Activated CD4-positive, alpha-beta T cell treated with anti-CD3 and anti-CD28 coated beads, Interleukin-2, Interleukin-6, amounts not matched to agents 100 ng/mL and 50 ng/mL, durations not matched to agents 16 hours and 8 hours (primary cell): ENCODE measurements at places on chromosomes 3 and 15.

DNA sequence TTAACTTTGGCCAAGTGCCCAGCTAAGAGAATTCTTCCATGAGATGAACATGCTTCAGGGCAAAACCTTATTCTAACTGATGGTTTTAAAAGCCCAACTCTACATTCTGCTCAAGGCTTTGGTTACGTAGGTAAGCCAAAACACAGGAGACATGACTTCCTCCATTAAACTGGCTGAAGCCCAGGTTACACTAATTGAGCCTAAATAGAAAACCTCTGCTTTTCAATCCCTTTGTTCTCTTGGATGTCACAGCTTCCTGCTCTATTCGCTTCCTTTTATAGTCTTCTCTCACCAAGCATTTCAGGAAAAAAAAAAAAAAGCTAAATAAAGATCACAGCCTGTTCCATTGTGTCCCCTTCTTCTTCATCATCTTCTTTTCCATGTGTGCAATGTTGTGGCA is 420.4 kb downstream of the TIGIT start:
- DNase-seq, result no peak

DNA sequence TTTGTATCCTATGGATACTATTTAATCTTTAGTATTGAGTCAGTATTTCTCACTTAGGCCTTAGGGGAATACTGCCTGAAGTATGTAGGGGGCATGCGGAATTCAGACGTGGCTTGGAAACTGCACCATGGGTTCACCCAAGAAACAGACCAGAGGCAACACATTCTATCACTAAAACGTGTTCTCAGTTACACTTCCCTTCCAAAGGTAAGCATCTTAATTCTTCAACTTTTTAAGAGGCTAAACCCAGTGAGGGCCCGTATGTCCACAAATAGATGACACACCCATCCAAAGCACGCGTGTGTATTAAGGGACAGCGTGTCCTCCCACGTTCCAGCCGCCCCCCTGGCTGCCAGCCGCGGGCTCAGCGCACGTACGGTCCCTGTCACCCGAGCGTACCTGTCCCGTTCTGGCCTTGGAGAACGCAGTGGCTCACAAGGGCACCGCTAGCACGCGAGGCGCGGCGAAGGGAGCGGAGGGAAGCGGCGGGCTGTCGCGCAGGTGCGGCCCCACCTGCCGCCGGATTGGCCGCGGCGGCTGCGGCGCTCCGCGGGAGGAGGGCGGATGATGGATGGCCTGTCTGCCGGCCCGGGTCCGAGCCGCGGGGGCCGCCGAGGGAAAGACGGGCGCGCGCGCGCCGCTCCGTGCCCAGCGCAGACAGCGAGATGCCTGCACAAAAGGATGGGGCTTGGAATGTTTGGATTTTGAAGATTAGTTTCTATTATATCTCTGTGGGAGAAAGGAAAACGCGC is 1003.9 kb upstream of the NR2F2 start:
- DNase-seq, result no peak

DNA sequence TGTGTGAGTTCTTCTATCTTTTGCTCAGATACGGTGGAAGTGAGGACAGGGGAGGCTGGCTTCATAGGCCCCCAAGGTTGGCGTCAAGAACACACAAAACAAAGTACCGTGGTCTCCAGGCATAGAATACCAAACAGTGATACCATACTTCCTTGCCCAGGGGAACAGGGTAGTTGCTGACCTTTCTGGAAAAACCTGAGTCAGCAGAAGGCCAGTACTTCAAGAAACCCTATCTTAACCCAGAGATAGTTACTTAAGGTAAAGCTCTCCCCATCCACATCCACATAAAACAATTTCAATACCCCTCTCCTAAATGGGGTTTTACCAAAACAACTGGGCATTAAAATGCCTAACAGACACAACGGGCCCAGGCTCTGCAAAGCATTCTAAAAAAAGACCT is 29.6 kb upstream of the RPS17 start:
- DNase-seq, result no peak

- no peak for DNase-seq
Observed at GRCh38 chr3:143697975-143698374, 150.3 kb downstream of the SLC9A9 start.

DNA sequence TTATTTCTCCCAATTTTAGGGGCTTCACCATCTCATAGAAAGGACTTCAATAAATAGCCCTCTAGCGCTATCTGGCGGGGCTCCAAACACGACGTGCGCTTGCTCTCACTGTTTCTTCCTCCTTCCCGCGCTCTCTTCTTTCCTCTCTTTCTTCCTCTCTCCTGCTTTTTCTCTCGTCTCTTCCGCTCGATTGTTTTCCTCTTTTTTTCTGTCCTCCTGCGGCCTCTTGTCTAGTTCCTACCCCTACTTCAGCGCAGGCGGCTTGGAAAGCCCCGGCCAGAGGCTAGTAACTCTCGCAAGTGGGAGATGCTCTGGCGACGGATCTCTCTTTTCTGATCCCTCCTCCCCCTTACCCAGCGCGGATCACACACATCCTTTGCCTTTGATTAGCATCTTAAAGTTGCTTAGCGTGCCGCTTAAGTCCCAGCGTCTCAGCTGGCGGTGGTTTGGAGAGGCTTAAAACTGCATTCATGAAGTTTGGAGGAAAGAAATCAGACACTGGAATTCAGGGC is 6.2 kb upstream of the MEIS2 start:
- DNase-seq, result no peak

- DNase-seq, result peak; percentile 43
Observed at GRCh38 chr15:63402498-63403253, 21.0 kb upstream of the CA12 start.

DNA sequence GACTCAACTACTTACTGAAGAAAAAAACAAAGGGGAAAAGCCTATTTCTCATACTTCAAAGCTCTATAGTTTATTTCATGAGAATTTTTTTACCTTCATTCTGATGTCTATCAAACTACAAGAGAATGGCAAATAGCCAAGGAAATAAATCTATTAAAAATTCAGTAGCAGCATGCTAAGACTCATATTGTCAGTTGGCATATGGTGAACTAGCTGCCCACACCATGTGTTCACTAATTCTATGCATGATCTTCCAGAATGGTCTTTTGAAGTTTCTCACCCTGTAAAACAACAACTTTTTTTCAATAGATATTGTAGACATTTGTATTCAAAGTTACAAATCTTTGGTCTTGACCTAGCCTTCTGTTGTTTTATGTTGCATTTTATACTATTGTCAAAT is 386.2 kb downstream of the RSL24D1 start:
- no peak for DNase-seq

- DNase-seq, result no peak
Observed at GRCh38 chr3:195001961-195002861, 268.7 kb downstream of the XXYLT1 start.

DNA sequence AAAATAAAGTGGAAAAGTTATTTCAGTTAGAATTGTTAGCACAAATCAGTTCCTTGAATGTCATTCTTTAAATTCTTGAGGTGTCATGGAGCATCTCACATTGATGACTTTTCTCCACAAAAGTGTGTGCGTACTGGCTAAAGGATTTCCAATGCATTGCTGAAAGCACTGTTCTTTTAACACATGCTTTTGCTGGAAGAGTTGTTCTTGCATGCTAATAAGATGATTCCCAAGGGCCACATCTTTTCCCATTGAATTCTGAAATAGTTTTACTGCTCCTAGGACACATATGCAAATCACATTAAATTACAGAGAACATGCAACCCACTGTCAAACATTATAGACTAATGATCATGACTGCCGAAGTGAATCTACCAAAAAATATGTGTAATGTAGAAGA is 516.3 kb upstream of the CADM2 start:
- no peak for DNase-seq

GRCh38 chr15:83208367-83208661 is 691 bp upstream of the HDGFL3 start:
- no peak for DNase-seq

- peak; percentile 17 for DNase-seq
Observed at GRCh38 chr3:119184796-119185570, 11.6 kb downstream of the UPK1B start.

DNA sequence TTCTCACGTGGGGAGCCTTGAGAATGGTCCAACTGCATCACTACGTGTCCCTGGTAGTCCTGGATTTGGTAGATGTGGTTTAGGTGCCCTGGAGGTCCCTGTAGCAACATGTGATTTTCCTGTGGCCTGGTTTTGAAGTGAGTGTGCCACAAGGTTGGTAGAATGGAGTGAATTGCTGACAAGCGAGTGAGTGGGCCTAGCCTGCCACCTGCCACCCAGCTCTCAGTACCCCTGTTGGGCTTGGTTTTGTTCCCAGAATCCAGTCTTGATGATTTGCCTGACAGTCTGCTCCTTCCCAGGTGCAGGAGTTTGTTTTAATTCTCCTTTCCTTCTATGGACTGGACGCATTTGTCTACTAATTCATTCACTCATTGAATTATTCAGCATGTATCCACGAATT is 19.4 kb downstream of the RPLP1 start:
- DNase-seq, result no peak

- DNase-seq, result no peak
Observed at GRCh38 chr15:64548235-64548634, 87.9 kb downstream of the ZNF609 start.

GRCh38 chr3:126777366-126777765 is 73.3 kb downstream of the CHCHD6 start:
- no peak for DNase-seq

GRCh38 chr3:38343797-38344594 is 2.6 kb upstream of the XYLB start:
- DNase-seq, result no peak

DNA sequence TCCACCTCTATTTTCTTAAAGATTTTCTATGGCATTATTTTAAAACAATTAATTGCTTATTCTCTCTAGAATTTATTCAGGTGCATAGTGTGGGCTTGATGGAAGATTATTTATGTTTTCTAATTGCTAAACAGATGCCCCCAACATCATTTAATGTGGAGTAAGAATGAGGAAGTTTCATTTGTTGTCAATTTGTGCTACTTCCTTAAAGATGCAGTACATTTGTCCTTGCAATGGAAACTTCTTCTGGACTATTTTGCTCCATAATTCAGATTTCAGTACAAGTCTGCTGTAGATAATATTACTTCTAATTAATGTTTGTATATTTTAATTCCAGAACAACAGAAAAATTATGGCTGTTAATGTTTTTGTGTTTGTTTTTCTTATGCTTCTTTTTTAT is 104.8 kb downstream of the TGFBR2 start:
- DNase-seq, result no peak

- DNase-seq, result no peak
Observed at GRCh38 chr3:72441284-72441994, 406.8 kb downstream of the SHQ1 start.

GRCh38 chr15:51425517-51426040 is 84.1 kb downstream of the GLDN start:
- no peak for DNase-seq

GRCh38 chr3:46236294-46237054 is 5.8 kb upstream of the CCR3 start:
- DNase-seq, result peak; percentile 5

DNA sequence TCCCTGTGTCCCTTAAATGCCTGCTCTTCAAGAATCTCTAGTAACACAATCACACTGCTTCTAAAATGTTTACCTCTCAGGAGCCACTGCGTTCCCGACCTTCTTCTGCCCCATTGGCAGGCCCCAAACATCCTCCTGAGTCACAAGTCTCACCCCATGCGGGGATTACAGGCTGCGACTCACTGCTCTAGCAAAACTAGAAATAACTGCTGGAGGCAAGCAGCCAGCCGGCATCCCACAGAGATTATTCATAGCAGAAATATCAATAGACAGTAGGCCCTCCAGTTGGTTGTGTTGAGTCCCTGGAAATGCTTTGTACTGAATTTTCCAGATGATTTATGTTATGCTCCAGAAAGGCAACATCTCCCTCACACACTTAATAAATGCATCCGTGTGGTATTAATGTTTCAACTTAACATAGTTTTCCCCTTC is 64.8 kb downstream of the RFTN1 start:
- DNase-seq, result peak; percentile 36

- no peak for DNase-seq
Observed at GRCh38 chr3:169676925-169677537, 13.5 kb upstream of the MECOM start.

DNA sequence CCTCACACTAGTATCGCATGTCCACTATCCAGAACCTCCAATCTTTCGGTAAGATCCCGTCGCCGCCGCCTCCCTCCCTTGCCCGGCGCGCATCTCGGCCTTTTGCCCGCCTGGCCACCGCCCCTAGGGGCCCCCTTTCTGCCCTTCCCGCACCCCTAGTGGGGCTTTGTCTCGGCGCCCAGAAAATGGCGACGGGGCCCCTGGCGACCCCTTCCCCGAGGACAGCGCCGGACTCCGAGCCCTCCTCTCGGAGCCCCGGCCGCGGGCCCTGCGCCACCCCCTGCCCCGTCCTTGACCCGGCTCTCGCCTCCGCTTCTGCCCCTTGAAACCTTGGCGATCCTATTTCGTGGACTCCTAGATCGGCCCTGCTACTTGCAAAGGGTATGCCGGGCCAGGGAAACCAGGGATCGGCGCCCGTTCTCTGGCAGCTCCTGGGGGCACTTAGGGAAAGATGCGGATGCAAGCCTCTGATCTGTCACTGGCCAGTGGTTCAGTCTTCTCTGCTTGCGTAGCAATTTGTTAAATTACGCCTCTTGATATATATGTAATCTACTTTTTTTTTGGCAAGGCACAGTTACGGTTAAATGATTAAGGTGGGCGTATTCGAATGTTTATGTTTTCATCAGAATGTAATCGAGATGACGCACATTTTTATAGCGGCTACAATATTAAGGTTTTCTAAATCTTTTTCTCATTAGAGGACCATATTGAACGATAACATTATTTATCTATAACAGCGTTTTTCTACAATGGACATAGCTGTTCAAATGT is 603 bp downstream of the EIF1B start:
- DNase-seq, result no peak

- DNase-seq, result no peak
Observed at GRCh38 chr3:77288348-77288747, 248.4 kb downstream of the ROBO2 start.

- DNase-seq, result no peak
Observed at GRCh38 chr15:42549741-42550392, 1.2 kb downstream of the HAUS2 start.

- peak; percentile 53 for DNase-seq
Observed at GRCh38 chr15:90286678-90287077, 21.2 kb downstream of the NGRN start.

DNA sequence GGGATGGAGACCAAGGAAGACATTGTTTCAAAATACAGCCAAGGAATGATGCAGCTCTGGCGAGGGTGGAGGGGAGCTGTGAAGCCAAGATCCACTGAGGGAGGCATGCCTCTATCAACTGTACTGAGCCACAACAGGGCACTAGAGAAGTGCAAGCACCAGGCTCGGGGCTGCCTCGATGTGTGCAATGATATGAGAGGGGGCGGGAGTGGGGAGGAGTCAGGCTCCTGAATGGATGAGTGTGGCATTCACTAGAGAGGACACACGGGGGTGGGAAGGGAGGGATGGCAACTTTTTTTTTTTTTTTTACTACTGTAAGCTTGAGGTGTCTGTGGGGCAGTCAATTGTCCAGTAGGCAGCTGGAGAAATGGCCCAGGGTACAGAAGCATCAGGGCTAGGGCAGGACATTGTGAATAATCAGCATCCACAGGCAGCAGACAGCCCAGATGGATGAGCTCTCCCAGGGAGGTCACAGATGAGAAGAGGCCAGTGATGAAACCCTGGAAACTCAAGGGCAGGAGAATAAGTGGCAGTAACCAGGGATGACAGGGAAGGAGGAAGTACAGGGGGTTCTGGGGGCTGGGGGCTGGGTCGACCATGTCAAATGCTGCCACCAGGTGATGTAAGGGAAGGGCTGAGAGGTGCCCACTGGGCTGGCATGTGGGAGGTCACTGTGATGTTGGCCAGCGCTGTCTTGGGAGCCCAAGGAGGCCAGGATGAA is 5.9 kb downstream of the STOML1 start:
- no peak for DNase-seq
